HCT116 (cell line): ENCODE measurements at places on chromosomes 11 and 22. TPM values are rescaled to one million over a fixed set of nuclear protein-coding genes. Genes with fewer than 3 reads are reported as not detected.

Gene CYP2D6
- total RNA-seq = 1.9 TPM

Gene DERL3
- total RNA-seq = not detected

Gene GPR83
- total RNA-seq = 0.39 TPM

Gene MIAT
- 0.54 TPM for total RNA-seq

Gene LARGE1
- 1.5 TPM for total RNA-seq

Gene KRTAP5-1
- not detected for total RNA-seq

Gene OR8B4
- not detected for total RNA-seq

Gene CWC15
- 47.6 TPM for total RNA-seq

Gene MS4A6E
- not detected for total RNA-seq
